ENCODE measurements at places on chromosomes 1 and 21.

GRCh38 chr1:157497987-157498735, 54.2 kb downstream of the FCRL5 start:
- DNase-seq: no peak

GRCh38 chr1:98896711-98897445, 107.8 kb downstream of the PLPPR5 start:
- DNase-seq: no peak

- DNase-seq: no peak
Measured at GRCh38 chr1:36349241-36349671, 25.8 kb upstream of the EVA1B start.

DNA sequence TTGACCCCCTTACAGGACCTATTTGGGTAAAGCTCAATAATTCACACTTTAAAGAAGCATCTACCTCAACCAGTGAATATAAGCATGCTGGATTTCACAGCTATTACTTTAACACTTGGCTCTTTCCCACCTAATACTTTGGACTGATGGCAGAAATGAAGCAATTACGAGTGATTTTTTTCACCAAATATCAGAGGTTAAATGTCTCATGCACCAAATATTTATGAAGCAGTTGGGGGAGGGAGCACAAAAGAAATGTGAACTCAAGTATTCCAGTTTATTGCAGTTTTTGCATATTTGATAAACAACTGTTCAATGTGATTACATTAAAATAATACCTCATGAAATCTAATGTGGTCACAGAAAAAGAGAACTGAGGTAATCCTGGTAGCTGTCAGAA, 223.6 kb downstream of the LRRC7 start:
- no peak for DNase-seq

DNA sequence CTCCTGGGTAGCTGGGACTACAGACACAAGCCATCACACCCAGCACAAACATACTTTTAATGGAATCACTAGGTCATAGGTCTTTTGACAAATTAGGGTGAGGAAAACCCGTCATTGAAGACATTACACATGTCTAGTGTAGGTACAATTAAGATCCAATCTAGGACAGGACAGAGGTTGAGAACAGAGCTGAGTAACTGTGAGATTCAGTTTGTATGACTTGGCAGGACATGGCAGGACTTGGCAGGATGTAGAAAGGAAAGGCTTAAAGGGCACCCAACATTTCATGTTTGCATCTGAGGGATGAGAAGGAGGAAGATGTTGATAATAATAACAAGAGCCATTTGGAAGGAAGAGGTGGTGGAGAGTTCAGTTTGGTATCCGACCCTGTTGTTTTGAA, 483.8 kb downstream of the PCP4 start:
- no peak for DNase-seq

GRCh38 chr1:63662056-63662836, 69.0 kb downstream of the PGM1 start:
- DNase-seq: no peak

DNA sequence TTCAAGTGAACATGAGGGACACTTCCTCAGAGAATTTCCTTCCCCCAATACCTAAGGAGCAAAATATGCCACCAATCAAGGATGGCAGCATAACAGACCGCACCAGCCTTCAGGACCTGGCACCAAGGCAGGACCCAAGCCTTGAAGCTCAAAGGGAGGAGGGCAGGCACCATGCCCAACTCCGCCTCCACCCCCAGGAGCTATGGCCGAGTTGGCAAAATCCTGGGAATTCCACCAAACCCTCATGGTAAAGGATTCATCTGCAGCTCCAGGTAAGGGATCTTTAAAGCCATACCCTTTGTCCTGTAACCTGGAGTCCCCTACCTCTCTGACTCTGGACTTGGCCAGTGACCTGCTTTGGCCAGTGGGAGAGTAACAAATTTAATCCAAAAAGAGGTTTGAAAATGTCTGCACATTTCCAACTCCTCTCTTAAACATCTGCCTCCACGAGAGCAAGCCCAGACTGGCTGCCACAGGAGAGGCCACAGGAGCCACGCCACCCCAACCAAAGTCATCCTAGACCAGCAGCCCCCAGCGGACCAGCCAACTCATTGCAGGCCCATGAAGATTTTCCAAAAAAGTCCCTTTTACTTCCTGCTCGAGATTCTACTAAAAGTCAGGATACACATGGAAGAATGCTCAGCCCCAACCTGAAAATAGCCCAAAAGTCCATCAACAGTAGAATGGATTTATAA, 41.9 kb downstream of the NPHP4 start:
- no peak for DNase-seq

- no peak for DNase-seq
Measured at GRCh38 chr1:218247339-218247738, 37.8 kb upstream of the RRP15 start.

DNA sequence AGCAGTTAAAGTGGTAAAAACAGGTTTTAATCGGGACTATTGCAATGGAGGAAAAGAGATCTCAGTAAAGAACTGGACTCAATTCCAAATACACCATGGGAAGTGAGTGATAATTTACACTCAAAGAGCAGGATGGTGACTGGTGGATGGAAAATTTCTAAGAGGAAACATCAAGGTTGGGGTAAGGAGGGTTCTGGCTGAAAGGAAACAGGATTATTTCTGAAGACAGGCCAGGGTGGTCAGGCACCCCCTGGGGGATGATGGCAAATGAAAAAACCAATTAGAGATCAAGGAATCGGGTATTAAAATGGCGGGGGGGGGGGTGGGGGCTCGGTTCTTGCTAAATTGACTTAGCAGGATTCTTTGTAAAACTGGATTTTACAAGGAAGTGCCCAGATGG, 12.3 kb upstream of the HSD11B1 start:
- no peak for DNase-seq

- DNase-seq: no peak
Measured at GRCh38 chr1:944341-945325, 14.4 kb downstream of the NOC2L start.

DNA sequence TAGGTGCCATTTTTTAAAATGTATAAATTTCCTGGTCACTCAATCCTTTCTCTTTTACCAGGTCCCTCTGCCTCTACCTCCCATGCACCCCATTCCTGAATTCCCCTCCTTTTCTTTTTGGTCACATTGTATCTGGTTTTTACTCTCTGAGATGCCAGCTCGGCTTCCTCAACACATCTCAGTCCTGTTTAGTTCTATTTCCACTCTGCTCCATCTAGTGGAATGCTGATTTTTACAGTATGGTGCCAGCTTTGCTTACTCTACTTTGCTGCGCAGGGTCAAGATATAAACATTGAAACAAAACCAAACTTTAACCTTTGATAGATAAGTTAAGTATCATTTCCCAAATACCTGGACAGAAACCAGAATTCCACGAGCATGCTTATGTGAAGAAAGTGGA, 96.0 kb downstream of the ESRRG start:
- DNase-seq: no peak

GRCh38 chr1:12542616-12543592, 75.1 kb downstream of the DHRS3 start:
- no peak for DNase-seq

DNA sequence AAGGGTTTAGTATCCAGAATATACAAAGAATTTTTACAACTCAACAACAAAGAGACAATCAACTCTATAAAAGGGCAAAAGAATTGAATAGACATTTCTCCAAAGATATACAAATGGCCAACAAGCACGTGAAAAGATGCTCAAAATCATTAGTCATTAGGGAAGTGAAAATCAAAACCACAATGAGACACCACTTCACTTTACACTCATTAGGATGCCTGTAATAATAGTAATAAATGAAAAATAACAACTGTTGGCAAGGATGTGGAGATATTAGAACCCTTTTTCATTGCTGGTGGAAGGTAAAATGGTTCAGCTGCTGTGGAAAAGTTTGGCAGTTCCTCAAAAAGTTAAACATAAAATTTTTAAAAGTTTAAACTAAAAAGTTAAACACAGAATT, 7.0 kb upstream of the ABCD3 start:
- no peak for DNase-seq

GRCh38 chr1:225780630-225781029, 3.0 kb downstream of the SRP9 start:
- DNase-seq: no peak

DNA sequence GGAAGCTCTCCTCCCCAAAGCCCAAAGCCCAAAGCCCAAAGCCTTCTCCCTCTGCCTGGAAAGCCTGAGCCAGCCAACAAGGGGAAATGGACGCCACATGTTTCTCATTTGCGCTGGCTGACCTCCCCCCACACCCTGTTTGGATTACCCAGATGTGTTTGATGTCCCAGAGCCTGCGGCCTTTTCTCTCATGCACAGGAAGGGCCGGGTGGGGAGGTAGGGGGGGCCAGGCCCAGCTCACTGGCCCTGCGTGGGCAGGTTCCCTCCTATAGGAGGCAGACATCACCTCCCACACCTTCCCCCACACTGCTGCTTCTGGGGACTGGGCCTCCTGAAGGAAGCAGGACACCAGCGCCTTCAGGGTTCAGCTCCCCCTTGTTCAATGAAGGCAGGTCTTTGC, 116.3 kb downstream of the NAV1 start:
- no peak for DNase-seq

DNA sequence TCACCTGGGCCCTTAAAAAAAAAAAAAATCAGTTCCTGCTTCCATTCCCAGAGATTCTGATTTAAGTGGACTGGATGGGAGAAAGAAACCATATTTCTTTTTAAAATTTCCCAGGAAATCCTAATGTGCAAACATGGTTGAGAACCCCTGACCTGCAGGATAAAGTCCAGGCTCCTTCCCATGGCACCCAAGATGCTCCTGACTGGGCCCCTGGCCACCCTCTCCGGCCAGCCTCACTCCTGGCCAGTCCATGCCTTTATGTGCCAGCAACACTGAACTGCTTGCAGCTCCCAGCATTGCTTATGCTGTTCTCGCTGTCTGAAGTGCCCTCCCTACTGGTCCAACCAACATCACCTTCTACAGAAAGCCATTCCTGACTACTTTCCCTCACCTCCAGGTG, 93.9 kb downstream of the TEX35 start:
- no peak for DNase-seq

DNA sequence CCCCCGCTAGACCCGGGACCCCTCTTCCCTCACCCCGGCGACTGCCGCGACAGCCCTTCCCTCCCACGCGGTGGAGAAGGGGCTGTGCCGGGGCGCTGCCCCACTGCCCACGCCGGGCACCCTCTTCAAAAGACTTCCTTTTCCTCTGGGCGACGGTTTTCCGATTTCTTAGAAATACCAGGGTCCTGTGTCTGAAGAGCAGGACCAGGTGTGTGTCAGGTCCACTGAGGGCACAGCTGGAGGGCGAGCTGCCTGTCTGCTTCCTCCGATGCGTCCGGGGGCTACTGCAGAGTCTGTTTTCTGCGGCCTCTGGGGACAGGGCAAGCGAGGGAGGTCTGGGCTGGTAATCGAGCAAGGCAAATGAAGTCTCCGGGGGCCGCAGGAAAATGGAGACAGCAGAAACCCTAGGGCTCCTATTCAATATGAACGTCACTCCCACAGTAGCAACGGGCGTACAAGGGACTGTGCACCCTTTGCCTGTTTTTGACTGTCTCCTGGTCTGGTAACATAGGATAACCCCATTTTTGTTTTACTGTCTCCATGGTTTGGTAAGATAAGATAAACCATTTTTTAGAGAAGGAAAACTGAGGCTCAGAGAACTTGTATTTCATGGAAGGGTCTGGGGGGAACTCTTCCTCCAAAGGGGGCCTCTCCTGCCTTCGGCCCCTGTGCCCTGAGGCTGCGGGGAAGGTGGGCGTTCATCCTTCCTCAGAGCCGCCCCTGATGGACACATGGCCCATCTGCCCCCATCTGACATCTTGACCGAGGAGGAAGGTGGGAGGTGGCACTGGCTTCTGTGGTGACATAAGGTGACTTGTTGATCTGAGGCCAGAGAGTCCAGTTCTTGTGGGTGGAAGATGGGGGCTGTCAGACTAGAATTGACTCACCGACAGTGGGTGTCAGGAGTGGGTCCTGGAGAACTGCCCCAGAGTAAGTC, 970 bp downstream of the TNFRSF1B start:
- no peak for DNase-seq

DNA sequence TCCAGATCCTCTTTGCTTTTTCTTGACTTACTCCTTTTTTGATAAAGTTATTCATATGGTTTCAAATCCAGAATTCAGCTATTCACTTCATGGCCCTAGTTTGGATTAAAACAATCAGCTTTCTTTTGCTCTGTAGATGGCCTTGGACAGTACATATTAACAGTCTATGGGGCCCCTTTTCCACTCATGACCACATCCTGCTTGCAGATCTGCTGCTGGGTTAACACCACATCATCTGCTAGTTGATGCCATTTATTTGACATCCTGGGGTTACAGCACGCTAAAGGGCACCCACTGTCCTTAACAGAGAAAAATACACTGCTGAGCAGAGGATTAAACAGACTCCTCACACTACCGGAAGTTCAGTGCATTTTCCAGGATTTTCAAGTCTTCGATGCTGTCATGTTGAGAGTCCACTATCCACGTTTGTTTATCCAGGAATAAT, 941 bp upstream of the IFI16 start:
- DNase-seq: no peak

DNA sequence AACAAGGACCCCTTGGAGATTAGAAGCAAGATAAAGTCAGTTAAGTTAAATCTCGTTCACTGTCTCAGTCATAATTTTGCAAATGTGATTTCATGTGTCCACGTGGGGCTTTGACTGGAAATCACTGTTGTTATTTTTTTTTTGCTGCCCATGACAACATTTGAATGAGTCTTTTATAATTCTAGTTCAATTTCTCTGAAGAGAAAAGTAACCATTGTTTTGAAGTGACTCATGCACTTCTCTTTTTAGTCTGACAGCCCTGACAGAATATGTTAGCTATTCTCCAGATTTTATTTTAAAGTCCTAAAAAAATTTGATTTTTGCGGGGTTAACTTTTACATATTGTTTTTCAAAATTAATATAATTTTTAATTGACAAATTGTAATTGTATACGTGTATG, 30.7 kb upstream of the NLRP3 start:
- DNase-seq: no peak

DNA sequence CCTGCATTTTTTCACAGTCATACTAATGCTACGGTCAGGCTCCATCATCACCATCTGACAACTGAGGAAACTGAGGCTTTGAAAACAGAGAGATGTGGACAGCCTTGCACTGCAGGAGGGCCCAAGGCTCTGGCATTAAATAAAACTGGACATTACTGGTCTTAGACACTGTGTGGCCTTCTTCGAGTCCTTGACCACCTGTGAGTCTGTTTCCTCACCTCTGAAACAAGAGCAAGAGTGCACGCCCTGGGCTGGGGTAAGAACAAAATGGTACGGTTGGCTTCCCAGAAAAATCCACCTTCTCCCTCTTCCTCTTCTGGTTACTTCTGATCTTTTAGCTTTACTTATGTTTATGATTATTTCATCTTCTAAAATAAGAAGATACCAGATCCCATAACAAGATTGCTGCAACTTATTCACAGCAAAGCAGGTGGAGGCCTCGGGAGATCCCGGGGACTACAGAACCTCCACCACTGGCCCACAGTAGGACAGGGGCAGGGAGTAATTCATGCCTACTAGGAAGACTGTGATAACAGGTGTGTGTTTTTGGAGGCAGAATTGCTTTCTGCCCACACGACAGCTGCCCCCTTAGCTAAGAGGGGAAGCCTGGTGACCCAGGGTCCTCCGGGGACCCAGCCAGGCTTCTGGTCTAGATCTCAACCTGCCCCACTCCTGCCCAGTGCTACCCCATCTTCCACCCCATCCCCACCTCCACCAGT, 156.4 kb upstream of the EDN2 start:
- DNase-seq: no peak
